ENCODE measurements at places on chromosomes 2 and 18.

- DNase-seq, result no peak
- no peak overlapping the region for H3K4me3 ChIP-seq
- no peak overlapping the region for H3K27ac ChIP-seq
- no peaks in the 10 kb centered on the region for H3K27me3 ChIP-seq
Measured at GRCh38 chr18:45805551-45805950, 19.9 kb upstream of the SIGLEC15 start.

DNA sequence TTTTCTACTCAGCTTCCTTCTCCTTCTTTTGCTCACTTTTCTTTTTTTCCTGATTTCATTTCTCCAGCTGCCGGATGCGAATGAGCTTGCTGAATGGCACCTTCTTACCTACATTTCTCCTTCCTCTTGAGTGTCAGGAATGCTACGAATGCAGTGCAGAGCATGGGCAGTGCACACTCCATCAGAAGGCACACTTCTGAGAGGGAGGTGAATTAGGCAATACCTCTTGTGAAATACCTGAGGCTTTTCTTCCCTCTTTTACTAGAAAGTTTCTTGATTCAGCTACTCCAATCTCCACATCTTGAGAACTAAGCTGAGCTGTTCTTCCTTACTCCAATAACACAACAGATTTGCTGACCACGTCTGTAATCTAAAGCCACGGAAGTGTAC, 51.1 kb downstream of the PLEKHM3 start:
- DNase-seq, result no peak
- no peaks in the 10 kb centered on the region for H3K27me3 ChIP-seq
- no peaks in the 10 kb centered on the region for H3K36me3 ChIP-seq
- H3K4me3 ChIP-seq, result no peak overlapping the region

- no peaks in the 10 kb centered on the region for H3K4me1 ChIP-seq
- no peak overlapping the region for H3K27ac ChIP-seq
- no peaks in the 10 kb centered on the region for H3K36me3 ChIP-seq
Measured at GRCh38 chr18:45253973-45254708, 361.1 kb upstream of the SLC14A2 start.

- DNase-seq, result no peak
- no peak overlapping the region for H3K4me3 ChIP-seq
- no peaks in the 10 kb centered on the region for H3K4me1 ChIP-seq
- H3K27ac ChIP-seq, result no peak overlapping the region
- no peaks in the 10 kb centered on the region for H3K36me3 ChIP-seq
- H3K27me3 ChIP-seq, result peaks cover 44% of the 10 kb centered on the region
Measured at GRCh38 chr2:51065276-51065675, 33.3 kb upstream of the NRXN1 start.

GRCh38 chr2:80364524-80365212, 60.1 kb upstream of the LRRTM1 start:
- H3K27me3 ChIP-seq, result no peaks in the 10 kb centered on the region
- H3K27ac ChIP-seq, result no peak overlapping the region
- peaks cover 3% of the 10 kb centered on the region for H3K4me1 ChIP-seq
- H3K36me3 ChIP-seq, result no peaks in the 10 kb centered on the region
- DNase-seq, result peak; percentile 1

DNA sequence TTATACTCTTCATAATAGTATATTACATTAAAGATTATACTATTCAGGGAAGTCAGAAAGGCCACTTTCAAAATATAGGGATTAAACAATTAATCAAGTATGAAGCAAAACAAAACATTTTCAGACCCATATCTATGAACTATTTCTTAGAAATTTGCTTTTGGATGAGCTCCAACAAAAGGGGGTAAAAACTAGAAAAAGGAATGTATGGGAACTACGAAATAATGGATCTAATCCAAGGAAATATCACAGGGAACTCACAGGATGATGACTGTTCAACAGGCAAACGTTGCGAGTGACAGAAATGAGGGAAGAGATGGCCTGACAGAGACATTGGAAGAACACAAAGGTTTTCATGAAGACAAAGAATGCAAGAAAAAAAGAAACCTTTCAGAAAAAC, 27.9 kb downstream of the G6PC2 start:
- no peak overlapping the region for H3K27ac ChIP-seq
- no peaks in the 10 kb centered on the region for H3K27me3 ChIP-seq
- H3K36me3 ChIP-seq, result no peaks in the 10 kb centered on the region
- no peak overlapping the region for H3K4me3 ChIP-seq

DNA sequence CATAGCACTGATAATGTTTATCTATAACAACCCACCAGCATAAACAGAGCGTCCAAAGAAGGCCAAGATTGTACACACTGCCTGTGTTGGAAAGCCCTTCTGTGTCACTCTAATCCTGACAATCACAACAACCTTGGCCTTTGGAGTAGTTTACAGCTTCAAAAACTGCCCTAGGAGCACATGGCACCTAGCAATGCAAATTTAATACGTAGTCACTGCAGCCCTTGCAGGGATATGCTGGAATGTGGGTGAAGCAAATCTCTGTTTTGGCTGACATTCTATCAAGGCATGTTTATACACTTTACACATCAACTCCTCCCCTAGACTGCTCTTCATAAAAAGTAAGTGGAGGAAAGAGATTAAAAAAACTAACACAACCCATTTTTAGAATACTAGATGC, 66.8 kb downstream of the GRB14 start:
- H3K36me3 ChIP-seq, result no peaks in the 10 kb centered on the region
- no peaks in the 10 kb centered on the region for H3K4me1 ChIP-seq
- no peak overlapping the region for H3K27ac ChIP-seq
- H3K27me3 ChIP-seq, result no peaks in the 10 kb centered on the region

- DNase-seq, result peak; percentile 70
- H3K27ac ChIP-seq, result no peak overlapping the region
- peaks cover 3% of the 10 kb centered on the region for H3K36me3 ChIP-seq
- peaks cover 16% of the 10 kb centered on the region for H3K4me1 ChIP-seq
- H3K27me3 ChIP-seq, result peaks cover 34% of the 10 kb centered on the region
Measured at GRCh38 chr2:174344716-174345461, 10.1 kb downstream of the SP9 start.

GRCh38 chr2:202432776-202433175, 56.6 kb downstream of the BMPR2 start:
- no peak overlapping the region for H3K4me3 ChIP-seq
- no peak overlapping the region for H3K27ac ChIP-seq
- H3K36me3 ChIP-seq, result no peaks in the 10 kb centered on the region

- no peak for DNase-seq
- no peaks in the 10 kb centered on the region for H3K27me3 ChIP-seq
- H3K4me3 ChIP-seq, result no peak overlapping the region
- no peaks in the 10 kb centered on the region for H3K36me3 ChIP-seq
Measured at GRCh38 chr2:150167711-150168110, 319.8 kb downstream of the RND3 start.

DNA sequence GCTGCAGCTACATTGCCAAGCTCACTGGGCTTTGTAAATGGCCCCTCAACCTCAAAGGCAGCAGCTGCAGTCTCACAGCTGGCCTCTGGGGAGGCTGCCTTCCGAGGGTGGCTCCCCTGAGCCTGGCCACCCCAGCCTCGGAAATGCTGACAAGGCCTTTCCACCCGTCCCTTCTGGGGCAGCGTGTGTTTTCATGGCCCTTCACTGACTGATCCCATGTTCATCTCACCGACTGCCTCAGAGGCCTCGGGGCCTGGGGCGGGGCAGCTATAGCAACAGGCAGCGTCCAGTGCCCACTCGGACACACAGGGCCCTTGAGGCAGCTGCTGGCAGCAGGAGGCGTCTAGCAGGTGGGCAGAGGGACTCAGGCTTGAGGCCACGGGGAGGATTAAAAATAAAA, 149.7 kb downstream of the GLI2 start:
- no peak overlapping the region for H3K27ac ChIP-seq
- H3K27me3 ChIP-seq, result no peaks in the 10 kb centered on the region
- H3K4me1 ChIP-seq, result no peaks in the 10 kb centered on the region

- H3K27ac ChIP-seq, result no peak overlapping the region
- no peaks in the 10 kb centered on the region for H3K4me1 ChIP-seq
- no peak for DNase-seq
- no peaks in the 10 kb centered on the region for H3K36me3 ChIP-seq
- no peaks in the 10 kb centered on the region for H3K27me3 ChIP-seq
- no peak overlapping the region for H3K4me3 ChIP-seq
Measured at GRCh38 chr2:138030459-138030858, 66.2 kb downstream of the HNMT start.

- H3K4me3 ChIP-seq, result no peak overlapping the region
- no peaks in the 10 kb centered on the region for H3K27me3 ChIP-seq
- H3K4me1 ChIP-seq, result peaks cover 26% of the 10 kb centered on the region
- H3K36me3 ChIP-seq, result no peaks in the 10 kb centered on the region
Measured at GRCh38 chr18:48806551-48807261, 144.1 kb downstream of the SMAD7 start.

- no peaks in the 10 kb centered on the region for H3K27me3 ChIP-seq
- H3K4me3 ChIP-seq, result no peak overlapping the region
- H3K36me3 ChIP-seq, result no peaks in the 10 kb centered on the region
- peaks cover 7% of the 10 kb centered on the region for H3K4me1 ChIP-seq
- H3K27ac ChIP-seq, result no peak overlapping the region
- DNase-seq, result peak; percentile 45
Measured at GRCh38 chr2:216315802-216316603, 56.3 kb downstream of the MARCHF4 start.

GRCh38 chr2:28666496-28667184, 85.0 kb upstream of the PPP1CB start:
- H3K36me3 ChIP-seq, result no peaks in the 10 kb centered on the region
- H3K27ac ChIP-seq, result no peak overlapping the region
- H3K4me3 ChIP-seq, result no peak overlapping the region
- no peak for DNase-seq
- peaks cover 23% of the 10 kb centered on the region for H3K4me1 ChIP-seq

DNA sequence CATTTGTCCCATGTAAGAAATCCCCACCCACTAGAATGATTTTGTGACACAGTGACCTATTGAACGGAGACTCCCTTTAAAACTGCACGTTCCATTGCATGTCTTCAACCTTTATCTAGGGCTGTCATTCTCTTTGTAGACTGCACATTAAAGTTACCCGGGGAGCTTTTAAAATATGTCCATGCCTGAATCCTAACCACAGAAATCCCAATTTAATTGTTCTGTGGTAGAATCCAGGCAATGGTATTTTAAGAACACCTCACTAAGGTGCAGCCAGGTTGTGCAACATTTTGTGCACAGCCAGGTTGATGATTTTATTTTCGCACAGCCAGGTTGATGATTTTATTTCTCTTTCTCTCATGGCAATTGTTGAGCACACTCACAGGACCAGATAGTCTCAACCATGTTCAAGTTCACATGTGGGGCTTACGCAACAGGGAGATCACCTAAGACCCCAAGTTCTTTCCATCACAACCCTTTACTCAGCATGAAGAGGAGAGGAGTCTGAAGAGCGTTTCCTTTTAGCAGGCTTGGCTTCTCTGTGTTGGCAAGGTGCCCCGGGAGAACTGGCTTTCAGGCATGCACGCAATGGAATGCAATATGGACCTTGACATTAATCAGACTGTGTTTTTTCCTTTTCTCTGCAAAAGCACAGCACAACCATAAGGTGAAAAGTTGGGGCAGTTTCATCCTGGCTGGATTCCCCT, 467.3 kb upstream of the ETAA1 start:
- H3K27ac ChIP-seq, result no peak overlapping the region
- H3K4me3 ChIP-seq, result no peak overlapping the region
- peak; percentile 61 for DNase-seq
- peaks cover 10% of the 10 kb centered on the region for H3K4me1 ChIP-seq
- H3K36me3 ChIP-seq, result no peaks in the 10 kb centered on the region
- no peaks in the 10 kb centered on the region for H3K27me3 ChIP-seq

GRCh38 chr2:174623690-174624089, 26.1 kb upstream of the WIPF1 start:
- H3K36me3 ChIP-seq, result no peaks in the 10 kb centered on the region
- no peak overlapping the region for H3K27ac ChIP-seq
- peaks cover 3% of the 10 kb centered on the region for H3K27me3 ChIP-seq
- H3K4me1 ChIP-seq, result no peaks in the 10 kb centered on the region
- no peak overlapping the region for H3K4me3 ChIP-seq
- no peak for DNase-seq

DNA sequence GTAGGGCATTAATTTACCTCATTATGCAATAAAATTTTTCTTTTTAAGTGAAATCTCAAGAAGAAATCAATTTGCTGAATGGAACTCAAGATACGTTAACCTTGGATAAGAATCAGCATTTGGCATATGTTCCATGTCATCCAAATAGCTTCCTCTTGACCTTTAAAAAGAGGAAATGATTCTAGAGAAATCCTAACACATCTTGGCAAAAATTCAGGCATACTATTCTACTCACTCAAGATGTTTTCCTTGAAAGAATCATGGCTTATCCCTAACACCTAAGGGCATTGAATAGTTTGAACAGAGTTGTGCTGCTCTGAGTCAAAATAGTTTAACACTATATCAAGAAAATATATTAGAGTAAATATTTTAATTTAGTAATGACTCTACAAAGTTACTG, 678.0 kb downstream of the EPHA4 start:
- no peak overlapping the region for H3K27ac ChIP-seq
- H3K27me3 ChIP-seq, result peaks cover 13% of the 10 kb centered on the region
- DNase-seq, result peak; percentile 61
- H3K36me3 ChIP-seq, result no peaks in the 10 kb centered on the region
- peaks cover 14% of the 10 kb centered on the region for H3K4me1 ChIP-seq
- H3K4me3 ChIP-seq, result no peak overlapping the region

DNA sequence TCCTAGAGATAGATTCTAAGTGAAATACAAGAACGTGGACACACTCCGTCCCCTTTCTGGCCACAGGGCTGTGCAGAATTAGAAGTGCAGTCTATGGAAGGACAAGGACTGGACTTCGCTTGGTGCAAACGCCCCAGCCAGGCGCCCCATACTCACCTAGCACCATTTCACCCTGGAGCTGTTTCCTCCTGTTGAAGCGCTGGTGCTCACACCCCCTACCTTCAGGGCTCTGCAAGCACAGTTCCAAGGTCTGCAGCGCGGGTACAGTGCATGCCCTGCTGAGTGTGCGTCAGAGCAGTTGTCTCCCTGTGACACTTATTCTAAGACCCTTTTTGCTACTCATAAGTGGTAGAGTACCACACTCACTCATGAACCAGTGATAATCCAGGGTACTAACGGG, 3.0 kb downstream of the HPCAL1 start:
- H3K36me3 ChIP-seq, result no peaks in the 10 kb centered on the region
- no peak overlapping the region for H3K27ac ChIP-seq
- no peaks in the 10 kb centered on the region for H3K27me3 ChIP-seq

- DNase-seq, result peak; percentile 76
- H3K27me3 ChIP-seq, result no peaks in the 10 kb centered on the region
- peaks cover 18% of the 10 kb centered on the region for H3K4me1 ChIP-seq
- H3K4me3 ChIP-seq, result peak overlapping the region; percentile 88
- H3K27ac ChIP-seq, result peak overlapping the region; percentile 98
Measured at GRCh38 chr2:10120877-10121574, 1.5 kb upstream of the RRM2 start.

DNA sequence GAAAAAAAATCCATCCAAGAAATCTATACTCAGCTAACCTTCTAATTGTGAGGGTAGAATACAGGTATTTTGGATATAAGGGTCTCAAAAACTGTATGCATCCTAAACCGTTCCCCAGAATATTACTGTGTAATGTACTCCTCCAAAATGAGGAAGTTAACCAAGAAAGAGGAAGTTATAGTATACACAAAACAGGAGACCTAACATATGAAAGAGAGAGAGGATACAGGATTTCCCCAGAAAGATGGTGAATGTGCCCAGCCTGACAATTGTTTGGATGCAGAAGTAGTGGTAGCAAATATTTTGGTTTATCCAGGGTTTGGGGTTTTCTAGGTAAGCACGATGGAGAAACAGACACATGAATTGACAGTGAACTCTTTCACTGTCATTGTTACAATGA, 50.6 kb downstream of the GALNT3 start:
- no peaks in the 10 kb centered on the region for H3K36me3 ChIP-seq
- no peaks in the 10 kb centered on the region for H3K27me3 ChIP-seq
- H3K4me3 ChIP-seq, result no peak overlapping the region
- H3K4me1 ChIP-seq, result no peaks in the 10 kb centered on the region
- no peak overlapping the region for H3K27ac ChIP-seq

- no peak overlapping the region for H3K4me3 ChIP-seq
- H3K36me3 ChIP-seq, result peaks cover 3% of the 10 kb centered on the region
- DNase-seq, result no peak
- no peaks in the 10 kb centered on the region for H3K4me1 ChIP-seq
- no peaks in the 10 kb centered on the region for H3K27me3 ChIP-seq
- H3K27ac ChIP-seq, result no peak overlapping the region
Measured at GRCh38 chr2:164677271-164677670, 56.0 kb upstream of the GRB14 start.
